ENCODE measurements at places on chromosomes 11 and 22. TPM values are rescaled to one million over a fixed set of nuclear protein-coding genes. Genes with fewer than 3 reads are reported as not detected.

- DNase-seq = no peak
Observed at GRCh38 chr11:33646629-33647028, 54.0 kb downstream of the C11orf91 start.

- no peak for DNase-seq
Observed at GRCh38 chr11:66498506-66498905, 11.9 kb upstream of the BBS1 start.

- DNase-seq = no peak
Observed at GRCh38 chr11:126483621-126484195, 128.2 kb downstream of the ST3GAL4 start.

- DNase-seq = no peak
Observed at GRCh38 chr11:42762348-42762747, 549.4 kb upstream of the API5 start.

- DNase-seq = no peak
Observed at GRCh38 chr11:81033779-81034540, 1593.1 kb upstream of the TENM4 start.

GRCh38 chr11:106389101-106389500 is 311.6 kb downstream of the AASDHPPT start:
- no peak for DNase-seq

- DNase-seq = peak; percentile 95
Observed at GRCh38 chr22:35430897-35431322, 31.0 kb downstream of the MCM5 start.

DNA sequence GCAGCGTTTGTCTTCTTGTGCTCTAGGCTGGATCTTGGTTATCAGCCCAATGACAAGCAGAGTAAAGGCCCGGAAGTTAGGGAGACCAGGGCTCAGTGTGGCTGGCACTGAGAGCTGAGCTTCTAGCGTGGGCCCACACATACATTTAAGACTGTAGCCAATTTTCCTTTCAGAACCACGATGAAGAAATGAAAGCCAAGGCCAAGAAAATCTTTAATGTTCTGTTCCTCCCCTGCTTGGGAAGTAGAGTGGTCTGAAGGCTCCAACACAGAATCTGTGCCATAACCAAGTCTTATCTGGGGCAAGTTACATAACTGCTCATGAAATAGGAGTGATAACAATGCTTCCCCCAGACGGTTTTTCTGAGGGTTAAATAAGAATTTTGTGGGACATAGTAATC is 4.7 kb upstream of the ST3GAL4 start:
- DNase-seq = no peak

DNA sequence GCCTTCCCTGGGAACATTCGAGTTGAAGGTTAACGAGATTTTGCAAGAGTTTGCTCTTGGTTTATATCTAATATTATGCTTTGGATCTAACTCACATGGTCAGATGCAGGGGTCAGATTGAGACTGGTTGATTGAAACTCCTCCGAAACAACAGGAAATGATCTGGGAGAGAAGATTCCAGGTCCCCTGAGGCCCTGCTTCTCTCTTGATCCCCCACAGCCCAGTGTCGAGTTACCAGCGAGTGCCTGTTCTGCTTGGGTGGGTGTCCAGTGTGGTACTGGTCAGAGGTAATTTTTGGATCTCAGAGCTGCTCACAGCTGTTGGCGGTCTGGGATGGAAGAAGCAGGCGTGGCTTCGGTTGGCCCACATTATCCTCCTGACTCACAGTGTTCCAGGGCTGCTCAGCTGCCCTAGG is 9.2 kb downstream of the FBLN1 start:
- DNase-seq = no peak

- DNase-seq = no peak
Observed at GRCh38 chr11:86773513-86774252, 26.7 kb upstream of the PRSS23 start.

DNA sequence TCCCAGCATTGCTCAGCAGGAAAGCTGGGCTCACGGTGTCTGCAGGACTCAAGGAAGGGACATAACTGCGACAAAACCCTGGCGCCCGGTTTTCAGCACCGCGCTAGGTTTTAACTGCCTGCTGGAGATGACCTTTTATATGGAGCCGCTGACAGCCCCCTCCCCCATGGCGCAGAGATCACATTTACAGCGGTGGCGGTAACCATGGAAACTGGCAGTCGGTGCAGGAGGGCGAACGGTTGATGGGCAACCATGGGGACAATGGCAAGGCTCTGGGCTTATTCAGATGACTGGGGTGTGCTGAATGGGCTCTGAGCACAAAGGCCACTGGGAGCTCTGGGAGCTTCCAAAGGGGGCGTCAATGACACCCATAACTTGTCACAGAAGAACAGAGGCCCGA is 37.2 kb downstream of the CELSR1 start:
- no peak for DNase-seq

GRCh38 chr11:130672911-130673310 is 224.5 kb downstream of the ADAMTS15 start:
- DNase-seq = no peak

DNA sequence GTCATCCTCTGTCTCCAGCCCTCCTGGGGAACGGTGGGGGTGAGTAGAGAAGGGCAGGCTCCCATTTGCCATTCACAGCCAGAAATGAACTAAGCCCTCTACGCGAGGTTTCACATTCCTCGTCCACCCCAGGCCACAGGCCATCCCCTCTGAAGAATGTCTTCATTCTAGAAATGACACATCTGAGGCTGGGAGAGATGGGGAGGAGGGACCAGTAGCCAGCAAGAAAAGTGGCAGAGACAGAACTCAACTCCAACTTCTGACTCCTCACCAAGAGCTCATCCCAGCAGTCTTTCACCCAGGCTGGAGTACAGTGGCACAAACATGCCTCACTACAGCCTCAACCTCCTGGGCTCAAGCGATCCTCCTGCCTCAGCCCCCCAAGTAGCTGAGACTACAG is 3.4 kb downstream of the CTSF start:
- no peak for DNase-seq

DNA sequence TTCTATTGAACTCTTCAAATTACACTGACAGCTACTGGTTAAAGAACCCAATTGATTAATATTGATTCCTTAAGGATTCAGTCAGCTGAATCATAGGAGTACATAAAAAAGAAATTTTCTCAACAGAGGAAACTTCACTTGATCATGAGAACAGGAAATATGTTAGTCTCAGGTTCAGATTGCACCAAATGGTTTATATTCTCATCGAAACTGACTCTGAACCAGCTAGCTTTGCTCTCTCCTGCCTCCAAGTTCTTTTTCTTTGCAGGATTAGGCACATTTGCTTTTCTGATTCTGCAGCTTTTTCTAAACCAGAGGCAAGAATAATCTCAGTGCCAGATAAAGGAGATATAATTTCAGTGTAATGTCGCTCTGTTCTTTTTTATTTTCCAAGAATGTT is 33.2 kb upstream of the CTSC start:
- DNase-seq = no peak

GRCh38 chr11:113286509-113287497 is 27.6 kb upstream of the TTC12 start:
- DNase-seq = no peak

DNA sequence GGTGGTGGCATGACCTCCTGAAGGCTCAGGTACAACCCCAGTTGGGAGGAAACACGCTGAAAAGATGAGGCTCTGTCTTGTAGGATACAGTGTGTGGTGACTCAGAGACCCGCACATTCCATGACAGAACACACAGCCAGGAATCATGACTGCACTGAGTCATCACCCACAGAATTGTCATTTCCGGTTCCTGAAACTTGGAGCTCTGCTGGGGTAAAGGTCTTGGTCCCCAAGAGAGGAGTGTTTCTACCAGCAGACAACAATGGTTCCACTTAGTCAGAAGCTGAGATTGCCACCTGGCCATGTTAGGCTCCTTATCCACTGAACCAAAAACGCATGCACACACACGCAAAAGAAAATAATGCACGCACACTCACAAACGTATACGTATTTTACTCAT is 31.5 kb upstream of the CYB5R3 start:
- DNase-seq = no peak

DNA sequence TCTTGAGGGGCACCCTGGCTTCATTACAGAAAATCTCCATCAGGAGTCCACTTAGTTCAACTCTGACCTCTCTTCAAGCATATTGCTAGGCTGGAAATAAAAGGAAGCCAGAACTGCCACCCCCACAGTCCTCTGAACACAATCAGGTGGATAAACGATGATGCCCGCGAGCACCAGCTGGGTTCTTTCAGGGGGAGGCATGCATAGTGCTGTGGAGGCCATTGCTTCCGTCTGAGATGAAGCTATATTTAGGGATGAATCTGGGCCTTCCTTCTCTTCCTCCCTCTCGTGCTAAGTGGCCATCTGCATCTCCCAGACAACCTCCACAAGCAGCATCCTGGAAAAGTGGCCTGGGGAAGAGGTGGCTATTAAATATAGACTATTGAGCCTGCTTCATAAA is 3.9 kb upstream of the MICAL2 start:
- no peak for DNase-seq

Gene OR10D3
- polyA plus RNA-seq = not detected

Gene EMID1
- 0.71 TPM for polyA plus RNA-seq

Gene CECR2
- polyA plus RNA-seq = not detected
